IMR-90 (cell line): ENCODE measurements at places on chromosomes 5 and 9.

GRCh38 chr9:71052287-71052686 is 69.1 kb downstream of the TRPM3 start:
- no peak for DNase-seq

GRCh38 chr5:16668194-16668593 is 51.4 kb upstream of the RETREG1 start:
- DNase-seq, result no peak

GRCh38 chr5:154865466-154866184 is 7.2 kb downstream of the CNOT8 start:
- no peak for DNase-seq

DNA sequence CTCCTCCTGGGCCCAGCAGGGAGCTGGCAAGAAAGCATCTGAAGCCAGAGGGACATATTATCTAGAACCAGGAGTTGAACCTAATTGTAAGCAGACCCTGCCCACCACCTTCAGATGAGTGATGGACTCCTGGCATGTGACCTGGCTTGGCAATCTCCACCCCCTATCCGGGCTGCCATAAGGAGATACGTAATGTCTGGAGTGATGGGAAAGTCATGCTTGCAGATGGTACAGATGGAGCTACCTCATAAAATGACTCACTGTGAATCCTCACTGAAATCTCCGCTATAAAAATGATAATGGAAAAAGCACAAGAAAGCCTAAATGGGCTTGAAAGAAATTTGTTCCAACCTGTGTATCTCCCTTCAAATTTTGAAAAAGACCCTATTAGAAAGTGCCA is 157.5 kb downstream of the DMRT2 start:
- peak; percentile 66 for DNase-seq

- DNase-seq, result peak; percentile 93
Observed at GRCh38 chr5:149632311-149633251, 51.3 kb downstream of the ARHGEF37 start.
